ENCODE measurements at places on chromosomes 2 and 18.

GRCh38 chr18:32368170-32368569 is 102.5 kb downstream of the GAREM1 start:
- no peak for DNase-seq

- peak; percentile 45 for DNase-seq
Measured at GRCh38 chr18:13218368-13218991, at the start of gene LDLRAD4. LDLRAD4 (plus strand) TSS chr18:13218760.

GRCh38 chr18:77067291-77068061 is 65.1 kb downstream of the MBP start:
- DNase-seq = peak; percentile 75

DNA sequence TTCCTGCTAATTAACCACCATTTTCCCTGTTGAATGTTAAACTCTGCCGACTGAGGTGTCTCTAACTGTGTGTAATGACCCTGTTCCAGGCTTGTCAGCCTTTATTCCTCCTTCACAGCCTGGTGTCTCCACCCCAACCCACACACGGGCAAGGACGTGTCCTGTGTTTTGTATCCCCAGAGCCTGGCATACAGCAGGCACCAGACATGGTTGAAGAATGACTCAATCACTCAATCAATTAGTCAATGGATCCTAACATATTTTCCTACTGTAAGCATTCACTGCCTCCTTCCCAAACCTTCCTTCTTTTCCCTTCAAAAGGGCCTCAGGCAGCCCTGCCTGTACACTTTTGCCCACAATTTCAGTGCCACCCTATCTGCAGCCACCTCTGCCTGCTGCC is 2.7 kb upstream of the TNS1 start:
- DNase-seq = no peak

GRCh38 chr18:50312296-50313030 is 25.0 kb upstream of the CXXC1 start:
- DNase-seq = no peak

- peak; percentile 11 for DNase-seq
Measured at GRCh38 chr2:217864963-217865772, 137.6 kb downstream of the TNS1 start.

- DNase-seq = no peak
Measured at GRCh38 chr2:111135910-111136297, 15.2 kb downstream of the BCL2L11 start.

DNA sequence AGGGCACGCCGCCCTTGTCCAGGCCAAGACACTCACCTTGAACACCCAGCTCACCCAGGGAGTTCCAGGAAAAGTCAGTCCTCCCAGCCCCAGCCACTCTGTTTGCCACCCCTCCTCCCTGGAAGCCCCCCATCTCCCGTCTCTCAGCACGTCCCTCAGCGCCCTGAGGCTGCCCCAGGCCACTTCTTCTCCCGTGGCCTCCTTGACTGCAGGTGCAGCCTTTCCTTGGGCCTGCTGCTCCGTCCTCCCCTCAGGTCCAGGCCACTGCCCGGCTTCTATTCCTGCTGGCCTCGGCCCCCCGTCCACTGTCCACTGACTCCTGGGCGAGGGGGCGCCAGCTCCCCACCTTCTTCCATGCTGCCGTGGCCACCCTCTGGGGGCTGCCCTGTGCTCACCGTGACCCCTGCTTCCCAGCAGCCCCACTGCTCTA is 239.1 kb downstream of the HDAC4 start:
- DNase-seq = no peak

DNA sequence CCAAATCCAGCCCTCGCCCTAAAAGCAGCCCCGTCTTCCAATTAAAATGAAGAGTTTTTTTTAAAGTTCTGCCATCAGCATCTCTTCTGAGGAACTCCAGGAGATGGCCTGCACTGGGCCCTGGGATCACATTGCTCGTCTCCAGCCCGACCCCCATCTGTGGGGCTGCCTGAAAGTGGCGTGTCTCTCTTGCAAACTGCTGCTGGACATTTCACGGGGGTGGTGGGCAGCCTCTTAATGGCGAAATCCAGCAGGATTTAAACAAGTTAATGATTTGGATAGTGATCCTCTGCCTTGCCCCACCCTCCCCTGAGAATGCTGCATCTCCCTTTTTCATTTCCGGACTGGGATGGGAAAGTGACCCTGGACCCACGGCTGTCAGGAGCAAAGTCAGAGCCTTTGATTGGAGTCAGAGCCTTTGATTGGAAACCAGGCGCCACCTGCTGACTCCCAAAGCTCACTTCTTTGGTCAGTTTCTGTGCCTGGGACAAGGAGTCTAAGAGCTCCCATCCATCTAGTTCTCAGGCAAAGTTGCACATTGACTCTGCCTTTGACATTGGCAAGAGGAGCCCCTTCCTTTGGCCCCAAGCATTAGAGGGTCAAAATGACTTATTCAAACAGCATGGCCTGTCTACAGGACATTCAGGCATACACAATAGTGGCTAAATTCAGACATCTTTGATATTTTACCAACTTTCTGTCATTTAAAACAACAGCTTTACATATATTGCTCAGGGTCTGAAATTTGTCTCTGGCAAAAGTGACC is 155.2 kb downstream of the SH3BP4 start:
- peak; percentile 19 for DNase-seq

DNA sequence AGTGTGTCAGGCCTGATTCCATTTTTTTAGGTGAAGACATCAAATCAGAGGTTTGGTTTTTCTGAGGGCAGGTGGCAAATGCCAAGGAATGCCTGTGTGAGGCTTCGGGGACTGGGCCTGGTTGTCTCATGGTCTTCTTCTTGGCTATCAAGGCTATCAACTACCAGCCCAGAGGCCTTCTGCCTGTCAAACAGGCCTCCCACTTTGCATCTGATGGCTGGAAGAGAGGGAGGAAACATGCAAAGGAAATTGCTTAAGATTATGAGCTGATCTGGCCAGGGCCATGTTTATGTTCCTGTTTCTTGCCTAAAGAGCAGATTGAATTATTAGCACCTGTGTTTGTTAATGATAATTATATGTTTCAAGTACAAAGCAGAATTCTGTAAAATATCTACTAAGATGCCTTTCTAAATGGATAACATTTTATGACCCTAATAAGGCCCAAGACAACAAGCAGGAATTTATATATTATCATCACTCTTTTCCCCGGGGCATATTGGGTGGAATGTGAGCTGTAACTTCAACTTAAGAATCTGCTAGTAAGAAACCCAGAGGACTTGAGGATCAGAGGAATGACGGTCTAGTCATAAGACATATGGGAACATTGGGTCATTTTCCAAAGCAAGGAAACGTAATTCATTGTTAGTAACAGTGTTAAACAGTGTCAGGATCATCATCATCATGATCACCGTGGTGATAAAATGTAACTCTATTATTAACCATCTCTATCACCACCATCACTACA is 123.2 kb downstream of the LYPD6B start:
- no peak for DNase-seq

GRCh38 chr18:53135654-53136053 is 795.7 kb downstream of the DCC start:
- DNase-seq = no peak

GRCh38 chr2:30633039-30633438 is 174.2 kb downstream of the CAPN13 start:
- no peak for DNase-seq

DNA sequence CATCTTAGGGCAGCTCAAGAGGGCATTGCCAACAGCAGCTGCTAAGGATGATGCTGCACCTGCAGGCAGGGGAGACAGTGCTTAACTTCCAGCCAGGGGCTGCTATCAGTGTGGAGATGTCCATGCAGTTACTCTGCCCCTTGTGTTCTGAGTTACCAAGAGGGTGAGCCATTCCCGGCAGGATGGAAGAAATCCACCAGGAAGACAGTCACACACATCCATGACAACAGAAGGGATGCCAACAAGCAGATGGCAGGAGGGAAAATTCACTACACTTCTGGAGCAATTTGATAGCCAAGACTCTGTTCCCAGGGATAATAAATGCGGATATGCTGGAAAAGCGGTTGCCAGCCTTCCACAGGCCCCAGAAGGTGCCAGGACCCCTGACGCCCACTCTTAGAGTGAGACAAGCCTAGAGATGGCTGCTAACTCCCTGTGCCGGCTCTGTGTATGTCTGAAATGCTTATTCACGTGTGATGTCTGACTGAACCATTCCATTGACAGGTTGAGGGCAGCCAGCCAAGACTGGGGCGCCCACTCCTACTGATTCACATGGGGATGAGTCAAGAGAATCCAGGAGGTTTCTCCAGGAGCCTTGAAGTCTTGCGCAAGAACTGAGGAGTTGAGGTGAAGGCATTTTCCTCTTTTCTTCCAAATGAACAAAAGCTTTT is 24.5 kb downstream of the LOXHD1 start:
- DNase-seq = no peak

DNA sequence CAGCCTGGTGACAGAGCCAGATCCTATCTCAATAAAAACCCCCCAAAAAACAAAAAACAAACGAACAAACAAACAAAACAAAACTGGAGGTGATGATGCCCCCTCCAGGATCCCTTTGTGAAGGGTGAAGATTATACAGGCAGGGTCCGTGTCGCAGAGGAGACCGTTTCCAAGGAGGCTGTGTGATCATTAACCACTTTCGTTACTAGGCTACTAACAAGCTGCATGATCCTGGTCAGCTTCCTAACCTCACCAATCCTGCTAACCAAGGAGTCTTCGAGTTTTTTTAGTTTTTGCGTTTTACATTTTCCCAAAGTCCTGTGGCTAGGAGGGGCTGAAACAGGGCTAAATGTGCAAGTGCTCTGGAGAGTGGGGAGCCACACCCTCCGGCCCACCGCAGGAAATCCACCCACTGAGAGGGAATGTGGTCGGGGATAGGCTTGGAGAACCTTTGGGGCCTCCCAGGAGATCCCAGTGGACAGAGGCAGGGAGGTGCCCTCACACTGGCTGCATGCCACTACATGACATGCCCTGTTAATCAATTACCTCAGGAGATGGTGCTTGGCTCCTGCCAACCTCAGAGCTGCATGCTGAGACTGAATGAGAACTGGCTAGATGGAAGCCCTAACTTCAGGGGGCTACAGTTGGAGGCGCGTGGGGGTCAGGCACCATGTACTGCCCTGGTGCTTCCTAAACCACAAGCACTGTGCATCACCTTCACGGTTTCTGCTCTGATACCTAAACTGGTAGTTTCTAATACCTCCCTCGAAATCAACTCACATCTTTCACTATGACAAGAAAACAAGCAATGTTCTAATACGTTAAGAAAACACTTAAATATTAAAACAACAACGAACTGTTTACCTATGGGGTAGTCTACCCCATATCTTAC is 67.5 kb upstream of the RGPD5 start:
- DNase-seq = no peak

- DNase-seq = no peak
Measured at GRCh38 chr2:143952536-143952935, 567.4 kb downstream of the ZEB2 start.

DNA sequence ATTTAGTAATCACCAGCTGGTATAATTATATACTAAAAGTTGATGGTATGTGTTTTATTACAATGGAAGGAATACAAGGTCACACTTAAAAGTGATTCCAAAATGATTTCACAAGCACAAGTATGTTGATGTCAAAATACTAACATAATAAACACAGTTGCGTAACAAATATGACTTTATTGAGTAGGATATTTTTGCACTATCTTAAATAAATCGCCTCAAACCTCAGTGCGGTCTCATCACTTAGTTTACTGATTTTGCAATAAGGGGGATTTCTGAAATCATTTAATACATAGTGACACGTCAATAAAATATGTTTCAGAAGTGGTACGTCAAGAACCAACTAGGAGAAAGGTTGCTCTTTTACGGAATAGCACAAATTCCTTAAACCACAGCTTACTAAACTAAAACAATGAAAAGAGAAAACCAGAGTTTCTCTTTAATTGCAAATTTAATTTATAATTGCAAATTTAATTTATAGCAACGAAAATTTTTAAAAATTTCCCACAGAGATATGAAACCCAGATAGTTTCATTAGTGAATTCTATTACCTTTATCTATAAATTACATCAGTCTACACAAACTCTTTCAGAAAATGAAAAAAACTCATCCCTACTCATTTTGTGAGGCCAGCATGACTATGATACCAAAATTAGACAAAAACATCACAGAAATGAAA is 304.0 kb upstream of the REG3G start:
- no peak for DNase-seq

DNA sequence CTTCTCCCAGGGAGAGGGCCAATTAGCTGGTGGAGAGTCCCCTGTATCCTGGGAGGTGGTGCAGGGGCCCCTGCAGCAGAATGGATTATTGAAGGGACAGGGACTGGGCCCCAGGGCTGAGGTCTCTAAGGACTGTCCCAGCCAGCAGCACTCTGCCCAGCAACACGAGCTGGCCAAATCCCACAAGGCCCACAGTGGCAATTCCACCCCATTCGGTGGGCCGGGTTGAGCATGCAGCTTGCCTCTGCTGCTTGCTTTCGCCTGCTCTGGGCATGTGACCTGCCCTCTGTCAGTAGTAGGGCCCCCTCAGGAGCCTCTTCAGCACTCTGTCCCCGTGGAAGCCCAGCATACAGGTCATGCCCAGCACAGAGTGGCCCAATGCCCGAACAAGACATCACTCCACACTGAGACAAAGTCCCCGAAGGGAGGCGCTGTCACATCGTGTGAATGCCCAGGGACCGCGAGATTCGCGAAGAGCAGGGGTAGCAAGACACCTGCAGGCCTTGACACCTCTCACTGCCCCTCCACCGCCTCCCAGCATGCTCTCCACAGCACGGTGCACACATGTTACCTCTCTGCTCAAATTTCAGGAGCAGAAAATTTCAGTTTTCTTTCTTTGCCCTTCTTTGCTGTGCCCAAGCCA is 65.4 kb downstream of the CRACDL start:
- DNase-seq = no peak

- no peak for DNase-seq
Measured at GRCh38 chr2:175883586-175884194, 118.4 kb downstream of the LNPK start.

- no peak for DNase-seq
Measured at GRCh38 chr2:177056481-177056929, 156.1 kb upstream of the HNRNPA3 start.

GRCh38 chr18:65035701-65036100 is 715.1 kb upstream of the CDH7 start:
- DNase-seq = no peak

DNA sequence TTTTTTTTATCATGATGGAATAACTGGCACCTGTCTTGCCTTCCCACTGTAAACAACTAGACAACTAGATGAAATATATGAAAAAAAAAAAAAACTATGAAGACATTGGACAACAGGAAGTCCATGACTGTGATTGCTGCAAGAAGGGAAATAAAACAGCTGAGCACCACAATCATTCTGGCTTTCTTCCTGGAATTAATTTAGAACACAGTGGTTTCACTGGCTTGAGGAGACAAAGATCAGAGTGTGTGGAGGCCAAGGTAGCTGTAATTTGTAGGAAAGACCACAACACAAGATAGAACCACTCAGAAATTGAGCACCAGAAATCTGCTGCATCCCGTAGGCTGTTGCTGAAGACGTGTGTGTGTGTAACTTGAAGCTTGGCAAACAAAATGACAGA is 121.1 kb upstream of the PID1 start:
- DNase-seq = no peak

DNA sequence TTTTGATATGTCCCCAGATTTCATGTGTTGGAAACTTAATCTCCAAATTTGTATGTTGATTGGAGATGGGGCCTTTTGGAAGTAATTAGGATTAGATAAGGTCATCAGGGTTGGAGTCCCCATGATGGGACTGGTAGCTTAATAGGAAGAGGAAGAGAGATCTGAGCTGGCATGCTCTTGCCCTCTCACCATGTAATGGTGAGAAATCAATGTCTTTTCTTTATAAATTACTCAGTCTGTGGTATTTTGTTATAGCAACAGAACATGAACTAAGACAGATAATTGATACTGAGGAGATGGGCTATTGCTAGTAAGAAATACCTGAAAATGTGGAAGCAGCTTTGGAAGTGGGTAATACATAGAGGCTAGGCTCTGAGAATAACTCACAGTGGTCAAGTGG is 48.0 kb downstream of the CDC42EP3 start:
- no peak for DNase-seq

- no peak for DNase-seq
Measured at GRCh38 chr2:70615222-70615621, 61.6 kb upstream of the TGFA start.

Measured in stimulated activated naive CD8-positive, alpha-beta T cell treated with anti-CD3 and anti-CD28 coated beads, Interleukin-15, Interleukin-2, amounts not matched to agents 100 U/mL and 50 U/mL, for 24 hours (primary cell).